ENCODE measurements at places on chromosomes 3 and 15.

DNA sequence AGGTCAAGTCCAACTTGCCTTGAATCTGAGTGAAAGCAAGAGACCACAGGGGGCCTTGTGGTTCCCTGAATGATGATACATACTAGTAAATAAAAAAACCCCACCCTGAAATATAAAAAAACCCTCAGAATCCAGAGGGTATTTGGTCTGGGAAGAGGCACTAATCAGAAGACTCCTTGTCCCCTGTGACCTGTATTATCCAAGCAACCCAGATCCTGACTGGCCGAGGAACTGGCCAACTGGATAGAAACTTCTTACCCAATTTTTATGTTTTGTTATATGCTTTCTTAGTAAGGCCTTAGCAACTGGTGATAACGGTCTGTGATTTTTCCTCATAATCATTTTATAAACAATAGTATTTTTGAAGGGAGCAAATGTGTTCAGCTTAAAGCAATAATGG is 17.5 kb downstream of the ABI3BP start:
- no peak for DNase-seq

- DNase-seq = no peak
Measured at GRCh38 chr3:157079676-157080369, 80.1 kb downstream of the CCNL1 start.

- no peak for DNase-seq
Measured at GRCh38 chr15:39667382-39668127, 86.7 kb downstream of the THBS1 start.

- no peak for DNase-seq
Measured at GRCh38 chr3:163261618-163262017, 1765.0 kb downstream of the OTOL1 start.

DNA sequence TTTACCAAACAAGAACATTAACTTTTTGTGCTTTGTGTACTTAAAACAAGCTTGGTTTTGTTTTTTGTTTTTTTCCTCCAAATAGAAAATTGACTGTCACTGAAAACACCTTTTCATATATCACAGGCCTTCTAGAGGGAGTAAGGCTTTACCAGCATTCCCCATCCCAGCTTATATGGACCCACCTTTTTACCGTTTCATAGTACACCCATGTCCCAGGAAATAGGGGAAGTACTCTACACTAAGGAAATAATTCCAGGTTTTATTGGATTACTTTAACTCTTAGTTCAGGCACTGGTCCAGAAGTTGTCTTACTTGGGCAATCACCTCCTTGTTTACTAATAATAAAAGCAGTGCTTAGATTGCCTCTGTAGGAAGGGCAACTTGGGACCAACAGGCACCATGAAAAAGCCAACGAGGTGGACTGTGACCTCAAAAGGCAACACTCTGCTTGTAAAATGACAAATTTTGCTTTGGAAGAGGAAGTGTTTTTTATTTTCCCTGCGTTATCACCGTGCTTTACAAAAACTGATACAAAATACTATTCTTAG is 26.2 kb downstream of the HMG20A start:
- no peak for DNase-seq

- no peak for DNase-seq
Measured at GRCh38 chr3:64638981-64639481, 48.8 kb downstream of the ADAMTS9 start.

- DNase-seq = no peak
Measured at GRCh38 chr3:4534906-4535305, 41.8 kb downstream of the ITPR1 start.

DNA sequence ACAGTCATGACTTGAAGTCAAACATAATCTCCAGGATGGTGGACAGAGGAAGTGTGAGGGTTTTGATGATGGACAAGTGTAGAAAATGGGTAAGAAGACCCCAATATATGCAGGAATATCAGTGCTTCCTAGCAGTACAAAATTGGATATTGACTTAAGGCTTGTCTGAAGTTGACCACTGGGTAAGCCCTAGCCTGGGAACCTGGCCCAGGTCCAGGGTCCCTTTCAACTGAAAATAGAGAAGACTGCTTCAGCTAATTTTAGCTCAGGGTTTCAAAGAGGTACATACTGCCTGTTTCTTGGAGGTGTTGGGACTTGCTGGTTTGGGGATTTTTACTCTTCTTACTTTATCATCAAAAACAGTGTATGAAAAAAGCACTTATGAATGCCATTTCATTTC is 4.7 kb downstream of the NR1D2 start:
- DNase-seq = no peak

GRCh38 chr3:155111971-155112370 is 31.9 kb downstream of the MME start:
- no peak for DNase-seq

DNA sequence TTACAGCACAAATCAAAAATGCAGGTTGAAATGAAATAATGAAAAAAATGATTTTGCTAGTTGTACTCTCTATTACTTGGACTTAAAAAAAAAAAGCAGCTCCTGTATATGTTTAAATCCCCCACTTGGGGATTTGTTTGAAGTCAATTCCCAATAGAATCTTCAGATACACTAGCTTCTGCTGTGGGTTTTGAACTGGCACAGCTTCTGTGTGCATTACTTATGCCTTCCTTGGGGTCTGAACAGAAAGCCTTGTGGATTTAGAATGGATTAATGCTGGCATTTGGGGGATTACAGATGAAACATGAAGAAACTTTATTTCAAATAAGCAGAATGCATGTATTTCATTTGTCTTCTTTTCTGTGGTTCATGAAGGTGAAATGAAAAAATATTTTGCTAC is 513.2 kb upstream of the TBL1XR1 start:
- no peak for DNase-seq

GRCh38 chr3:110940055-110940454 is 131.6 kb upstream of the NECTIN3 start:
- no peak for DNase-seq

GRCh38 chr3:179156170-179156569 is 8.0 kb downstream of the PIK3CA start:
- DNase-seq = no peak

GRCh38 chr3:190579514-190580137 is 65.7 kb downstream of the IL1RAP start:
- DNase-seq = no peak

- DNase-seq = no peak
Measured at GRCh38 chr3:98902351-98902740, 851 bp upstream of the DCBLD2 start.

DNA sequence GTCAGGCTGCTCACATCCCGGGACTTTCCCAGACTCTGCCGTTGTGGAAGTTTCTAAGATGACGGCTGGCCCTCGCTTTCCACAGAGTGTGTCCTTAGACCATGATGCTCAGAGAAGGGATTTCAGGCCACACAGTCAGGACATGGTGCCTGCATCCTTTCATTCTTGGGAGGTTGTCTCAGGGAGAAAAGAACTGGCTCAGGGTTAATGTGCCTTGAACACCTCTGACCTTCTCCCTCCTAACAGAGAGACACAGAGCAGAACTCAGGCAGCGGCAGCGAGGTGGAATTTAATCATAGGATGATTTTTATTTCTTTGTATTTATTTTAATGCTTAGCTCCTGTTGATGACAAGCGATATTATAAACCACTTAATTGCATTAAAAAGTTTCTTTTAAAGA is 96.9 kb upstream of the ATP2B2 start:
- no peak for DNase-seq

- DNase-seq = no peak
Measured at GRCh38 chr3:101976473-101976872, 127.2 kb downstream of the NFKBIZ start.

DNA sequence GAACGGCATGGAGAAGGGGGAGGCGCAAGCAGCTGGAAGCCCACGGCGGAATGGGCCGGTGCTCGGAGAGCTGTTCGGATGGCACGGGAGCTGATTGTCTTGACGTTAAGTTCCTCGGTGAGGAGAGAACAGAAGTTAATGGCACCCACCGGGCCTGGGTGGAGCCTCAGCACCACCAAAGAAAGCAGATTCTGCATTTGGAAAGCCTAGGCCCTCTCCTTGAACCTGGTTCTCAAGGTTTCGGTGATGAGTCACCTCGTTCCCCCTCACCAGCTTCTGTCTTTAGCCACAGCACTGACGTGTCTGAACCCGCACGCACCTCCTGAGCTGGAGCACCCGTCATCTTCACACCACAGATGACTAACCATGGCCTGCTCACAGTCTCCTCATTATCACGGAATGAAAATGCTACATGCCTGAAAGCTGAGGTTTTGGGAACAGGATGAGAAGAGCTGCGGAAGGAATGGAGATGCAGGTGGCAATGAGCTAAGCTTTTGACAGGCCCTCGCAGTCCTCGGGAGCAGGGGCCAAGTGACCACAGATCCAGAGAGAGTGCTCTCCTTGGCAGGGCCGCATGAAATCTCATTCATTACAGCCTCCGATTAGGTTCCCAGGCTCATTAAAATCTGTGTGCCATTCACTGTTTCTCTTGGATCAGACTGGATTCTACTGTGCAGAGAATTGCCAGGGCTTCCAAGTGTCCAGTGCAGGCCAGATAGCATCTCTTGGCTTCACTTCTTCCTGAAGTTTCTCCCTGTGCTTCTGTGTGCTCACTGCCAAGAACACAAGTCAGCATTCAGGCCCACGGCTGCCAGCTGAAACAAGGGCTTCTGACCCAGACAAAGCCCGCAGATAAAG is 96.3 kb upstream of the DLG1 start:
- no peak for DNase-seq

- no peak for DNase-seq
Measured at GRCh38 chr3:10553591-10554235, 48.3 kb upstream of the ATP2B2 start.

DNA sequence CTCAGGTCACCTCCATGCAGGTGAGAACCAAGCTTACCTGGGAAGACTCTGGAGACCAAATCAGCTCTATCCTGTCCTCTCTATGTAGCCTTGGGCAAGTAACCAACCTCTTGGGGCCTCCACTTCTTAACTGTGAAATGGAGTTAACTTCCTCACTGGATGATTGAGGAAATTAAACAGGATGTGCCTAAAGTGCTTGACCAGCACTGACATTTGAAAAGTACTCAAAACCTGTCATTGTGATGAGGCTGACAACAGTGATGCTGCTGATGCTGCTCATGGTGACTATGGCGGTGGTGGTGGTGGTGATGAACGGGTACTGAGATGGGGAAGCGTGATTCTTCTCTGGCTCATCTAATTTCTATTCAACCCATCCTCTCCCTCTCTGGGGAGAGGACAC is 22.3 kb downstream of the VIPR1 start:
- DNase-seq = no peak

- DNase-seq = no peak
Measured at GRCh38 chr3:52774901-52775864, 2.2 kb upstream of the ITIH1 start.

DNA sequence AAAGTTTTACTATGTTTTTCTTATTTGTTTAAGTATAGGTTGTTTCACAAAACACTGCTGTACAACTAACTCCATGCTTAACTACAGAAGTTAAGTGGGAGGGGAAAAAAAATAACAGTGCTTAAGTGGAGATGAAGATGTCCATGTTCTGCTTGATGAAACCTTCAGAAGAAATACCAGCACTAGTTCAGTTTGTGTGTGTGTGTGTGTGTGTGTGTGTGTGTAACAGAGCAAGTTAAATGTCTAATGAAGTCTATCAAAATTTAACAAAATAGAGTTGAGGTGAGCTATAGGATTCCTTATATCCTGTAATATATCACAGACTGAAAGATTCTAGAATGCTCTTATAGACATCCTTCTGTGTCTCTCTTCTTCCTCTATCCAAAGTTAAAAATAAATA is 44.1 kb upstream of the CBLB start:
- no peak for DNase-seq

DNA sequence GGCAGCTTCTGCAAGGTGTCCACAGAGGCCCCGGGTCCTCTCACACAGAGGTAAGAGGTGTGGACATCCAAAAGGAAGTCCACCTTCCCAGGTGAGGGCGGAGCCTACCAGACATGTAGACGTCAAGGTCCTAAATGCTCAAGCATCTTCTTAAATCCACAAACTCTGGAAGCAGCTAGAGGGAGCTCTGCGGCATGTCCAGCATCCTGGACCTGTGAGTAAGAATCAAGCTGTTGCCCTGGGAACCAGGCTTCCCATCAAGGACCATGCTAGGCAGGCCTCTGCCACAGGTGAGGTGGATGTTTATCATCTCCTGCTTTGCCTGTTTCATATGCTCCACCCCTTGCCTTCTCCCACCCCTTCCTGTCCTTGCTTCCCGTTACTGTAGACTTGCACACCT is 368.2 kb downstream of the GABRG3 start:
- DNase-seq = no peak

GRCh38 chr15:67359431-67360079 is 105.0 kb downstream of the IQCH start:
- DNase-seq = no peak

DNA sequence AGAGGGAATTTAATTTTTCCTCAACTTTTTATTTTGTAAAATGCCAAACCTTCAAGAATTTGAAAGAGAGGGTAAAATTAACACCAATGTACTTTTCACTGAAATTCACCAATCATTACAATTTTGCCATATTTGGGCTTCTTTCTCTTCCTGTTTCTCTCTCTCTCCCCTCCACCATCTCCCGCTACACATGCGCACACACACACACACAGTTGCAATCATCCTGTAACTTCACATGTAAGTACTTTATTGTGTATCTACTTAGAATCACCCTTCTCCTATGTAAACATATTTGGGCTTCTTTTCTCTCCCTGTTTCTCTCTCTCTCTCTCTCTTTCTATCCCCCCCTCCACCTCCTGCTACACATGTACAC is 7.4 kb downstream of the ARL14 start:
- no peak for DNase-seq

DNA sequence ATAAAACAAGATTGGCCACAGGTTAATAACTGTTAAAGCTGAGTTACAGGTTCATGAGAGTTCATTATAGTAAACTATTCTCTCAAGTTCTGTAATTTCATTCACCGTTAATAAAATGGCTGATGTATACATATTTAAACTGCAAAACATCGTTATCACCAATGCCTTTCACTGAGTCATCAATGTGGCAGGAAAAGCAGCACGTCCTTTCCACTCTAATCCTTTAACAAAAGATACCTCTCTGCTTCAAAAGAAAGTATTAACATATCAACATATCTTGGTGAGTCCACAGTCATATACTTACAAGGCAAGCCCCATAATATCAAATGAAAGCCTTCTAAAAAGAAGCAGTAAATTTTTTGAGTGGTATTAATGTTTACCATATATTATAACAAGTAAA is 54.5 kb downstream of the UACA start:
- no peak for DNase-seq

DNA sequence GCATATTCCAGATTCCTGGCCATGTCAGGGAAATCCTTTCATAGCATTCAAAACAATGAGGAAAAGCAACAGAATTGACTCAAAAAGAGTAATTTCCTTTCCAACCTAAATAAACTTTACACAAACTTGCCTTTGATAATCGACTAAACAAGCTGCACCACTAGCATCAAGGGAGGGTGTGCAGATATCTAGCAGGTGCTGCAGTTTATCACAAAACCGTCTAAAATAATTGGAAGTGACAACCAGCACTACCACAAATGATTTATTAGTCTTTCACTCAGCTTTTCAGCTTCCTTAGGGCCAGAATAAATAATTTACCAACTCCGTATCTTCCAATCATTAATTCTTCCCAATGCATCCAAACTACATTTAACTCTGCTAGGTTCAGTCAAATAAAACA is 71.7 kb downstream of the TBC1D5 start:
- DNase-seq = peak; percentile 88

- no peak for DNase-seq
Measured at GRCh38 chr3:55518451-55518850, 31.3 kb upstream of the WNT5A start.
